ENCODE measurements at places on chromosomes 11 and 22.

GRCh38 chr11:10379871-10380568 lies 75.0 kb upstream of the AMPD3 start:
- DNase-seq: no peak

DNA sequence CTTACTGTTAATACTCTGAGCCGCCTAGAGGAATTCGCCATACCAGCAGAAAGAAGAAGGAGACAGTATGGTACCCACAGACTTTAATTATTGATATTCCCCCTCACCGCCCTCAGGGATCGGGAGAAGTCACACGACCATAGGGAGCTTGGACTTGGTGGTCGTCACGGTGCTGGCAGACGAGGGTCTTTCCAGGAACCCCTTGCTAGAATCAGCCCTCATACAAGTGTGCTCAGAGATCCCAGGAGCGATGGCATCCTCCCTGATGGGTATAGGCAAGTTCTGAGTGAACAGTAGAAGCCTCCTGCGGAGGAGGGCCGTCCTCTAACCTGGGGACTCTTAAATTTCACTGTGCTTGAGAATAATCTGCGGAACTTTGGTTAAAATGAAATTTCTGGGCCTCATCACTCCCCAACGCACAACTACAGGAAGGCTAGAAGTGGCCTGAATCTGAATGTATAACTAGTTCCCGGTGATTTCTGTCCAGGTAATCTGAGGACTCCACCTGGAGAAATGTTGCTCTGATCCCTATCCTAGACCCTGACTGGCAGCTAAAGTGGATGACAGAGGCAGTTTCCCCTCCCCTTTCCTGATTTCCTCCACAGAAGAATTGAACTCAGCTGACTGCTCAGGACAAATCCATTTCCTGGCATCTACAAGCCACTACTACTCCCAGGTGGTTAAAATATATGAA lies 4.5 kb downstream of the VSIG2 start:
- DNase-seq: no peak

GRCh38 chr11:85679576-85679975 lies 6.4 kb downstream of the CCDC89 start:
- DNase-seq: no peak

DNA sequence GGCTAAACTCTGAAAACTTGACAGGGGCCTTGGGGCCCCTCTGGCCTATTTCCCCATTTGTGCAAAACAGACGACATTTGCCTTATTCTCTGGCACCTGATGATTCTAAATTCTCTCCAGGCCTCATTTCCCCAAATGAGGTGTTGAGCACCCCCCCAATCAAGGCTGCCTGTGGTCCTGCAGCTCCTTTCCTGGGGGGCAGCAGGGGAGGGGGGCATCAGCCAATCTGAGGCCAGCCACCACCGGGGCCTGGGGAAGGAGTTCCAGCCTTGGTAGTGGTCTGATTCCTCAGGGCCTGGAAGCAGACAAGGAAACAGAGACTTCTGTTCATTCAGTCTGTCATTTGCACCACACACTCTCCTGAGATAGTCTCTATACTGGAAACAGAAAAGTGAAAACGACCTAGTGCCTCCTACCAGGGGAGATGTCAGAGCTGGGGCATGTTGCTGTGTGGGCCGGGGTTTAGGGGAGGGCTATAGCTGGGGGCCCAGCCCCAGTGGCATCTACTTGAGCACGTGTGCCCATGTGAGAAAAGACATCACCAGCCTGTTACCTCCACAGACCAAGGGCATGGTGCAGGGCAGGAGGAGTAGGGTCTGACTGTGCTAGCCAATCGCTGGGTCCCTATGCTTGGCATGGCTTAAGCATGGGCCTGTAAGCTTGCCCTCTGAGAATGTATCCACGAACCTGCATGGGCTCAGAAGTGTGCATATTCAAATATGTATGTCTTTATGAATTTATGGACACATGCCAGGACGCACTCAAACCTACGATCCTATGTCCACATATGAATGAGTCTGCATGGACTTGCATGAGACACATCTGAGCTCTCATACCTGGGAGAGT lies 1.8 kb upstream of the TPBGL start:
- DNase-seq: no peak

GRCh38 chr11:12029738-12030363 lies 21.4 kb upstream of the DKK3 start:
- DNase-seq: no peak
